Fibroblast of villous mesenchyme (primary cell): ENCODE measurements at places on chromosomes 5 and 9. TPM values are rescaled to one million over a fixed set of nuclear protein-coding genes. Genes with fewer than 3 reads are reported as not detected.

The CYLC2 gene
- total RNA-seq, result not detected in 2 replicates

The EDIL3 gene
- 57.0 and 108 TPM in 2 replicates for total RNA-seq

The CCDC192 gene
- total RNA-seq, result not detected in 2 replicates

The PSAT1 gene
- total RNA-seq, result 106 and 158 TPM in 2 replicates

The PCDHGA4 gene
- 4.5 and 7.3 TPM in 2 replicates for total RNA-seq

The PCDHB9 gene
- total RNA-seq, result under 0.01 and 0.64 TPM in 2 replicates

The KCNT1 gene
- not detected in 2 replicates for total RNA-seq

The C5orf52 gene
- total RNA-seq, result not detected in 2 replicates

The ARID3C gene
- 0.32 TPM in 1 of 2 replicates, not detected in the other for total RNA-seq

The TNFSF15 gene
- 4.5 and 5.6 TPM in 2 replicates for total RNA-seq

The TIGD6 gene
- 4.7 and 6.1 TPM in 2 replicates for total RNA-seq

The PCDHGA5 gene
- total RNA-seq, result 1.3 and 1.9 TPM in 2 replicates

The DMRTA1 gene
- 0.32 and 0.86 TPM in 2 replicates for total RNA-seq

The MSMP gene
- total RNA-seq, result not detected in 2 replicates

The TMEM215 gene
- total RNA-seq, result not detected in 2 replicates

The PCDHGA10 gene
- total RNA-seq, result 11.7 and 12.2 TPM in 2 replicates

The GRK6 gene
- total RNA-seq, result 24.2 and 26.4 TPM in 2 replicates

The PRLR gene
- total RNA-seq, result 0.97 and 3.5 TPM in 2 replicates

The LCN9 gene
- total RNA-seq, result not detected in 2 replicates

The F12 gene
- 0.43 and 0.64 TPM in 2 replicates for total RNA-seq
